Vagina (tissue), 2 donors: ENCODE measurements at places on chromosomes 2 and 18. TPM values are rescaled to one million over a fixed set of nuclear protein-coding genes. Genes with fewer than 3 reads are reported as not detected.

The EMX1 gene
- not detected for total RNA-seq

The SPDYA gene
- 5.2 TPM for total RNA-seq

DNA sequence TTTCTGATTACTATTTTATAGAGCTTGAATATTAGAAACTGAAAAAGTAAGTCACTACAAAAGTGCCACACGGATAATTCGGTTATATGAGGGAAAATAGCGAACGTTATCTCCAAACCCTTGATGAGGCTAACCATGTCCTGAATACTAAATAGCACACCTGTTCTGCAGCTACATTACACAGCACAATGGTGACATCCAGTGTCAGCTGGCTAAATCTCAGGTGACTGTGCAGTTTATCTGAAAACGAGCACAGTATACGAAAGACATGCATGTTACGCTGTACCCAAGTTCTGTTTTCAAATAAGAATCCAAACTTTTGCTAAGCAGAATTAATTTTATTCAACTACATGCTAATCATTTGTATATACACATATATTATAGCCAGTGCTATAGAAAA, 9.0 kb downstream of the CCDC68 start:
- H3K4me3 ChIP-seq: no peak overlapping the region
- H3K27ac ChIP-seq: no peak overlapping the region
- no peaks in the 10 kb centered on the region for H3K4me1 ChIP-seq
- H3K36me3 ChIP-seq: no peaks in the 10 kb centered on the region

DNA sequence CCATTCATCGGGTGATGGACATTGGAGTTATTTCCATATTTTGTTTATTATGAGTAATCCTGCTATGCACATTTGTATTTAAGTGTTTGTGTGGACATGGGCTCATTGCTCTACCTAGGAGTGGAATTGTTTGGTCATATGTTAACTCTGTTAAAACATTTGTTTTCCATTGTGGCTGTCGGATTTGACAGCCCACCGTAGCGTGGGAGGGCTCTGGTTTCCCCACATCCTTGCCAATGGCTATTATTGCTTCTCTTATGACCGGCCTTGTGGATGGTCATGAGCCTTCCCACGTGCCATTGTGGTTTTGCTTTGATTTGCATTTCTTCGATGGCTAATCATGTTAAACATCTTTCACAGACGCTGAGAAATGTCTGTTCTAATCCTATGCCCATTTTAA, 92.0 kb downstream of the ZNF236 start:
- no peak for DNase-seq
- no peak overlapping the region for H3K27ac ChIP-seq
- no peaks in the 10 kb centered on the region for H3K27me3 ChIP-seq

DNA sequence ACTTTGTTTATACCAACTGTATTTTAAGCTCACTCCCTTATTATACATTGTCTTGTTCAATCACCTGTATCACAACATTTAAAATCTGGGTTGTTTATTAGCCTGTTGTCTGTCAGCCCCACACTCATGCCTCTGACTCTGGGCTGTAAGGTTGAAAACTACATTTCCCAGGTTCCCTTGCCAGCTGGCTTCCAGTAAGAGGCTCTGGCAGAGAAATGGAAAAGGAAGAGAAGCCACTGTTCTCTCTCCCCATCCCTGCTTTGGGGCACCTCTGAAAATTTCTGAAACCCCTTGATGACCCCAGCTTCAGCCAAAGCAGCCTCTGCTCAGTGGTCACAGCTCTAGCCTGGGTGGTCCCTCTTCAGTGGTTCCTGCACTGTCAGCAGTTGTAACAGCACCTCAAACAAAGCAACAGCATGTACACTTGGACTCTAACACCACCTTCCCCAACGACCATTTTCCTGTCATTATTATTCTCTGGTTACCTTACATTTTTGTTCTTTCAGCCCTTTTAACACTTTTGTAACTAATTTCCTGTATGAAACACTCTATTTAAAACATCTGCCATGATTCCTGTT, 108.9 kb upstream of the LGALSL start:
- H3K4me1 ChIP-seq: no peaks in the 10 kb centered on the region
- H3K36me3 ChIP-seq: no peaks in the 10 kb centered on the region
- H3K27ac ChIP-seq: no peak overlapping the region
- no peak overlapping the region for H3K4me3 ChIP-seq
- no peaks in the 10 kb centered on the region for H3K27me3 ChIP-seq

DNA sequence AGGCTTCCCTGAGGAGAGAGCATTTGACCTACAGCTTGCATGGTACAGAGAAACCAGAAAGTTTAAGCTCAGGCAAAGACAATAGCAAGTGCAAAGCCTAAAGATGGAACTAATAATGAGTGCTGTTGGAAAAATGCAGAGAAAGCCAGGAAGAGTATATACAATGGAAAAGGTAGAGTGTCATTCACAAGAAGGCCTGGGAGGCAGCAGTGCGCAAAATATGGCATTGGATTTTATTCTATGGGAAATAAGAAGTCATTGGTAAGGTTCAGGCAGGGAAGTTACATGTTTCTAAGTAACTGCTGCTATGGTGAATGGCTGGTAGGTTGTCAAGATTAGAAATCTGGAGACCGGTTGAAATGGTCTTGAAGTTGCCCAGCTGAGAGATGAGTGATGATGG, 2167.3 kb upstream of the CELF4 start:
- no peak overlapping the region for H3K4me3 ChIP-seq
- no peaks in the 10 kb centered on the region for H3K27me3 ChIP-seq
- H3K27ac ChIP-seq: no peak overlapping the region
- no peak for DNase-seq
- no peaks in the 10 kb centered on the region for H3K36me3 ChIP-seq
- H3K4me1 ChIP-seq: no peaks in the 10 kb centered on the region

The CFAP65 gene
- total RNA-seq: not detected

GRCh38 chr2:28400921-28401320, 8.3 kb downstream of the FOSL2 start:
- peaks cover 87% of the 10 kb centered on the region for H3K4me1 ChIP-seq
- no peak for DNase-seq
- H3K4me3 ChIP-seq: peak overlapping the region; percentile 93
- peak overlapping the region; percentile 100 for H3K27ac ChIP-seq
- peaks cover 50% of the 10 kb centered on the region for H3K36me3 ChIP-seq

DNA sequence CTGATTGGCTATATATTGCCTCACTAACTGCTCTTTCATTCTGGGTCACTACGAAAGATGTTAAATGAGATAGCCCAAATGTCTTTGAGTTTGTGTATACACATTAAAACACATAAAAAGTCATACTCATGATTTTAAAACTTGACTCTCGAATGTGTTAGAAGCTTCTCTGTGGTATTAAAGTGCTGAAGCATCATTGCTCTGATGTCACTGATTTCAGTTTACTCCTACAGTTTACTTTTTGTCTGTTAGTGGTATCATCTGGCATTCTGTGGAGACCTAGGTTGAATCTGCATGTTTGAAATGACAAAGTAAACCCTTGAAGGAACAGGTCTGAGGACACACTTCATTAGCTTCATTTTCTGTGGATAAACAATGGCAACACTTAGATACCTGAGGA, 10.7 kb downstream of the NT5DC4 start:
- H3K4me3 ChIP-seq: no peak overlapping the region
- no peak overlapping the region for H3K27ac ChIP-seq
- no peaks in the 10 kb centered on the region for H3K4me1 ChIP-seq
- DNase-seq: no peak

GRCh38 chr2:133993160-133993559, 260.7 kb upstream of the MGAT5 start:
- H3K27ac ChIP-seq: no peak overlapping the region
- no peak overlapping the region for H3K4me3 ChIP-seq
- H3K27me3 ChIP-seq: no peaks in the 10 kb centered on the region
- no peaks in the 10 kb centered on the region for H3K4me1 ChIP-seq
- no peaks in the 10 kb centered on the region for H3K36me3 ChIP-seq

- no peaks in the 10 kb centered on the region for H3K4me1 ChIP-seq
- H3K36me3 ChIP-seq: no peaks in the 10 kb centered on the region
- H3K27me3 ChIP-seq: no peaks in the 10 kb centered on the region
- H3K27ac ChIP-seq: no peak overlapping the region
- no peak for DNase-seq
Measured at GRCh38 chr2:59249441-59250306, 1008.5 kb upstream of the FANCL start.

DNA sequence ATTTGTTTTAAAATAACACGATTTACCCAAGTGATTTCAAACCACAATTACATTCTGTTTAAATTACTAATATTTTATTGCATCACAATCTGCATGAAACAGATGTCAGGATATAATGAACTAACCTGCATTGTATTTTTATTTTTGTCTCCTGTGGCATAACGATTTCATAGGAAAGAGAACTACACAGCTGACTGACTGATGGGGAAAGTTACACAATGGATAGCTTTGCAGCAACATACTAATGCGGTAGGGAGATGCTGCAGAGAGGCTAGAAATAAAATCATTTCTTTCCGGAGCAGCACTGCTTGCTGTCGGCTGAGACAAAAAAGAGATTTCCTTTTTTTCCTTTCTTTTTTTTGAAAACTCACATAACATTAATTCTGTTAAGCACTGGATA, 36.9 kb downstream of the SCN1A start:
- H3K4me1 ChIP-seq: no peaks in the 10 kb centered on the region
- H3K27ac ChIP-seq: no peak overlapping the region
- no peak for DNase-seq
- H3K4me3 ChIP-seq: no peak overlapping the region

DNA sequence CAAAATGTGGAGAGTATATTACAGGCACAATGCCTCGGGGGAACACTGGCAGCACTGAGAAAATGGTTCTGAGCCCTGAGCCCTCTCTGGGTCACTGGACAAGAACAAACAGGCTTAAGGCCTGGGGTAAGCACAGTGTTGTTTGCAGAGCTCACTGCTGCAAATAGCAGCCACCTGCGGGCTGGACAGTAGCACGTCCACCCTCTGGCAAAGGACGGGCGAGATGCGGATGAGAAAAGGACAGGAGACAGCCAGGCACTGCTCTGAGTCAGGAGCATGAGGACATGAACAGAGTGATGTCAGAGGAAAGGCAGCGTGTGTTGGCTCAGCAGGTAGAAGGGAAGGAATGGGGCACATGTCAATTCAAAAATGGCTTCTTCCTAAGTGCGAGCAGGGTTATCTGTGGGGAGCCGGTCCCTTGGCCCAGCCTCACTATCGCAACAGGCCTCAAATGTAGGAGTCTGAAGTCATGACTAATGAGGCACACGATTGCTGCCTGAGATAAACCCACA, 25.9 kb upstream of the NEB start:
- H3K36me3 ChIP-seq: no peaks in the 10 kb centered on the region
- H3K27me3 ChIP-seq: no peaks in the 10 kb centered on the region
- no peaks in the 10 kb centered on the region for H3K4me1 ChIP-seq
- H3K27ac ChIP-seq: no peak overlapping the region
- H3K4me3 ChIP-seq: no peak overlapping the region

GRCh38 chr18:68721681-68722583, 7.0 kb upstream of the TMX3 start:
- H3K27me3 ChIP-seq: no peaks in the 10 kb centered on the region
- no peaks in the 10 kb centered on the region for H3K36me3 ChIP-seq
- H3K27ac ChIP-seq: peak overlapping the region; percentile 54
- peaks cover 12% of the 10 kb centered on the region for H3K4me1 ChIP-seq

DNA sequence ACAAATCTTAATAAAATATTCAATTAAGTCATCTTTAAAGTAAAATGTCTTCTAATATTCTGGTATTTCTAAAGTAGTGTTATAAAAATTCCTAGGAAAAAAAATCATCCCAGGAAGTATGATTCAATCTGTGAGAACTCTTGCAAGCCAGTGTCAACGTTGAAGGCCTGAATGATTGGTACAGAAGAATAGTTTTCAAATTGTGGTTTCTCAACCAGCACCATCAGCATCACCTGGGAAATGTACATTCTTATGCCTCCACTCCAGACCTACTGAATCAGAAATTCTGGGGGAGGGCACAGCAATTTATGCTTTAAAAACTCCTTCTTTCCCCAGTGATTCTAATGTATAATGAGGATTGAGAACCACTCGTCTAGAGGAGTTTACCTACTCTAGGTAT, 62.3 kb upstream of the C2orf15 start:
- no peaks in the 10 kb centered on the region for H3K4me1 ChIP-seq
- H3K27ac ChIP-seq: no peak overlapping the region
- no peaks in the 10 kb centered on the region for H3K36me3 ChIP-seq
- DNase-seq: no peak

DNA sequence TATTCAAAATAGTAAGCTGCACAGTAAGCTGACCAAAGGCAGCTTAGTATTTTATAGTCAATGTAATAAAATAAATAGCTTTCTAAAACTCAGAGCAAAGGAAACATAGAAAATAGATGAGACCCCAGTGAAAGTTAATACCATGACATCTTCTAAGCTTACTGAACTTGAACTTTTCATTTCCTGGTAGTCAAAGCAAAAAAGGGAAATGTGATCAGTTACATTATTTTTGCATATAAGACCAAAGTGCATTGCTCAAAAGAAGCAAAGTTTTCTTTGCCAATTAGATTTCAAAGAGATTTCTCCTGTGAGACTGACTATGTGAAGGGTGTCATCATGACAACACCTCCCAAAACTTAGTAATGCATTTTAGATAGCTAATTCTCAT, 70.2 kb downstream of the MYO1B start:
- H3K27me3 ChIP-seq: no peaks in the 10 kb centered on the region
- H3K27ac ChIP-seq: no peak overlapping the region
- H3K4me3 ChIP-seq: no peak overlapping the region

DNA sequence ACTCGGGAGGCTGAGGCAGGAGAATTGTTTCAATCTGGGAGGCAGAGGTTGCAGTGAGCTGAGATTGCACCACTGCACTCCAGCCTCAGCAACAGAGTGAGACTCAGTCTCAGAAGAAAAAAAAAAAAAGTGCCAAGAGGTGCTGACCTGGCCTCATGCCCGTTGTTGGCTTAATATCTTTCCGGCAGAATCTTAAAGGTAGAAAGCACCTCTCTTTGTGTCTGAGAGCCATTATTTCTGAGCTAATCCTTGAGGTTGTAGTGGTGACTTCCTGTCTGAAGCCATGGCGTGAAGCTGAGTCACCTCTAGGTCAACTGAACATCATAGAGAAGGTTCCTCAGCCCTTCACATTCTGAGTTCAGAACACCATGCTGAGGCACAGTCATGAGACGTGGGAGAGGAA, 60.4 kb downstream of the WDSUB1 start:
- H3K4me3 ChIP-seq: no peak overlapping the region
- H3K36me3 ChIP-seq: no peaks in the 10 kb centered on the region
- H3K4me1 ChIP-seq: peaks cover 6% of the 10 kb centered on the region

DNA sequence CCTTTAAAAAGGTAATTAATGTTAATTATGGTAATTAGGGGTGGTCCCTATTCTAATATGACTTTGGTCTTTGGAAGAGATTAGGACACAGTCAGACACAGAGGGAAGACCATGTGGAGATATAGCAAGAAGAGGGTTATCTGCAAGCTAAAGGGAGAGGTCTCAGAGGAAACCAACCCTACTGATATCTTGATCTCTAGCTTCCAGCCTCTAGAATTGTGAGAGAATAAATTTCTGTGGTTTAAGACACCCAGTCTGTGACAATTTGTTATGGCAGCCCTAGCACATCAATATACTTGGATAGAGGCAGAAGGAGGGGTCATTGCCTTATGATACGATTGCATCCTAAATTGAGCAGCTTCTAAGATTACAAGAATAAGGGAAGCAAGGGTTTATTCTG, 21.3 kb upstream of the NT5C1B start:
- DNase-seq: no peak
- H3K27ac ChIP-seq: no peak overlapping the region
- H3K36me3 ChIP-seq: no peaks in the 10 kb centered on the region
- H3K4me3 ChIP-seq: no peak overlapping the region
- no peaks in the 10 kb centered on the region for H3K27me3 ChIP-seq

The ABCB11 gene
- total RNA-seq: not detected

The DNAJC5G gene
- 1.5 TPM for total RNA-seq

The INHA gene
- 0.74 TPM for total RNA-seq
